ENCODE measurements at places on chromosomes 13 and 19.

- peak; percentile 52 for DNase-seq
Measured at GRCh38 chr19:50377051-50377461, 799 bp downstream of the NR1H2 start.

DNA sequence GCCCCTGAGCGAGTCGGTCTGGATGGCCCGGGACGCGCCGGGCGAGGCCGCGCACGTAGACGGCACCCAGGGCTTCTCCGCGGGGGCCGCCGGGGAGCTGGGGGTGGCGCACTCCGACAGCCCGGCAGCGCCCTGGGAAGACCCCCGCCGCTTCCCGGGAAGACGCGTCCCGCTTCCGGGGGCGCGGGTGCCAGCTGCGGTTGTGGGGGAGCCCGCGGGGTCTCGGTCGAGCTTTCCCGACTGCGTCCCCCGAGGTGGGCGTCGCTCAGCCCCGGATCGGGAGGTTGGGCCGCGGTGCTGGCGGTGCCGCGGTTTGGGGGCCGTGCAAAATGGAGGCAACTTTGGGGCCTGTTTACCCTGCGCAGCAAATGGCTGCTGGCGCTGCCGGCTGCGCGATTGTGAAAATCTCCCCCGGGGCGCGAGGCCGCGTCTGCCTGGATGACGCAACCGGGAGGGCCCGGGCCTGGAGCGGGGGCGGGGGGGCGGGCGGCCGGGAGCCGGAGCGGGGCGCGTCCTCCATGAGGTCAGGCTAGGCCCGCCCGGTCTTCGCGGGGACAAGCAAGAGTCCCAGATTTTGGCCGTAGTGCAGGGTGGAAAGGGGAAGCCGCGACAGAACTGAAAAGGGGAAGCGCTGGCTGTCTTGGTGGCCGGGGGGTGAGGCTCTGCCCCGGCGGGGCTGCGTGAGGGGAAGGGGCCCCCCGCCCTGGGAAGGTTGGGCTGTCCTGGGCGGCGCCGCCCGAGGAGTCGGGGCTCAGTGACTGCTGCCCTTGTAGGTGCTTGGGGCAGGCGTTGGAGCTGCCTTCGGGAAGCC is 11.3 kb downstream of the PEAK3 start:
- peak; percentile 77 for DNase-seq

DNA sequence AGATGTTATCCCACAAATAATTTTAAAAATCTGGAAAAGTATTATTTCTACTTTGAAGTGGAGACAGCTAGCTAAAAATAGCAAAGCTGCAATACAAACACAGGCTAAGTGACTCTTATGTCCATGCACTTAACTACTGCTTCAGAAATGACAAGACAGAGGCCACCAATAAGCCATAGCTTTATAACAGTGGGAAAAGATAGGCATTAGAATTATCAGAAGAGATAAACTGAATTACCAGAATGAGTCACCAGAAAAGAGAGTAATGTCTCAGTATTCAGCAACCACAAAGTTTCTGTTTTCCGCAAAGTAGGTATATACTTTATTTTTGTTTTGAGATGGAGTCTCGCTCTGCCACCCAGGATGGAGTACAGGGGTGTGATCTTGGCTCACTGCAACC is 17.1 kb downstream of the CLN5 start:
- DNase-seq, result peak; percentile 78

DNA sequence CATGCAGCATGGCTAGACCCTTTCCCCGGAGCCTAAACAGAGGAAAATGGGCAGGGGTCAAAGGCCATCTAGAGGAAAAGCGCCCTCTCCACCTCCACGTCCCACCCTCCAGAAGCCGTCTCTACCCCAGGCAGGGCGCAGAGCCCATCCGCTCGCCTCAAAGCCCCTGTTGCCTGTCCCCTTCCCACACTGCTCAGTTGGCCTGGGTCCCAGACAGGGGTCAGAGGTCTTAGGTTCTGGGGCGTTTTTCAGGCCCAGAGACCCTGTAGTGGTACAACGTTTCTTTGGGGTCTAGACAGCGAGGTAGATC is 285 bp downstream of the TMEM143 start:
- no peak for DNase-seq

- DNase-seq, result no peak
Measured at GRCh38 chr19:2413629-2414028, 13.8 kb downstream of the TIMM13 start.

GRCh38 chr19:35755131-35755549 is 1.7 kb downstream of the HSPB6 start:
- DNase-seq, result no peak

- DNase-seq, result no peak
Measured at GRCh38 chr13:24313439-24313838, 4.1 kb downstream of the C1QTNF9 start.

GRCh38 chr13:99305566-99305965 is 1.6 kb downstream of the GPR183 start:
- DNase-seq, result no peak

- DNase-seq, result no peak
Measured at GRCh38 chr13:75052616-75053015, 429.4 kb downstream of the TBC1D4 start.

DNA sequence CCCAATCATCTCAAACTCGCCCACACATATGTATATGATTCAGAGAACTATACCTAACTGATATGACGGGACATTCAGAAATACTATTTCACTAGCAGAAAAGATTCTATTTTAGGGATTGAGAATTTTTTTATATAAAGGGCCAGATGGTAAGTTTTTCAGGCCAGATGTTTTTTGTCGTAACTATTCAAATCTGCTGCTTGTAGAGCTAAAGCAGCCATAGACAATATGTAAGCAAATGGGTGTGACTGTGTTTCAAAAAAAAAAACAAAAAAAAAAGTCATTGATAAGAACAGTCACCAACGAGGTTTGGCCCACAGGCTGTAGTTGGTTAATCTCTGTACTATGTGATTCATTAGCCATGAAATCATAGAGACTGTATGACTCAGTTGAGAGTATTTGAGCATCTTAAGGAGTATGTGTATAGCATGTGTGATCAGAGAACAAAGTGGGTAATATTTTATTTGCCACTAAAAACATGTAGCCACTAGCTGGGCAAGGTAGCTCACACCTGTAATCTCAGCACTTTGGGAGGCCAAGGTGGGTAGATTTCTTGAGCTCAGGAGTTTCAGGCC is 2724.7 kb downstream of the PCDH9 start:
- DNase-seq, result no peak

GRCh38 chr19:8146877-8147581 is 2.4 kb downstream of the FBN3 start:
- DNase-seq, result no peak

- DNase-seq, result no peak
Measured at GRCh38 chr19:55646889-55647731, 902 bp upstream of the CCDC106 start.

- peak; percentile 86 for DNase-seq
Measured at GRCh38 chr19:14375055-14375581, 6.1 kb upstream of the ADGRE5 start.

DNA sequence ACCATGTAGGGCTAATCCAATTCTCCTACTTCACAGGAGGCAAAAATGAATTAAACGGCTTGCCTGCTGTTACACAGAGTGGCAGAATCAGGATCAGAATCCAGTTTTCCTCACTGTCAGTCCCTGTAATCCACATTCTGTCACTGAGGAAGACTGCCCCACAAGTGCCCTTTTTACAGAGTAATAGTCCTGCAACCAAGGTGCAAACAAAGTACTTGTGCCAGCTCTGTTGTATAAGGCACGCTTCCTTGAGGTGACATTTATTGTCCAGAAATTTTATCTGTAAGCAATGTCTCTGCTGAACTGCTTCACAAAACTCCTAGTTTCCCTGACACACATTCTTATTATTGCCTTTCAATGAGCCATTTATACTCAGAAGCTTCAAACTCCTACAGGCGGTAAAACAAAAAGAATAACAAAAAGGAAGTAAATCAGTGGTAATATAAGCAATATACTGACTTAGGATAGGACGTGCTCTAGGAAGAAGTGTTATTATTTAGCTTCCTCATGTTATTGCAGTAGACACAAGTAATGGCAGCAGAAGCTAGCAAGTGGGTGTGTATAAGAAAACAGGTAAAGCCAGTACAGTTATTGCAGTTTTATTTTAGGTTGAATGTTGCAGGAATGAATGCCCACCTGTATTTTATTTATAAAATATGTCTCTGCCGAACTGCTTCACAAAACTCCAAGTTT is 28.8 kb downstream of the SPRY2 start:
- no peak for DNase-seq

DNA sequence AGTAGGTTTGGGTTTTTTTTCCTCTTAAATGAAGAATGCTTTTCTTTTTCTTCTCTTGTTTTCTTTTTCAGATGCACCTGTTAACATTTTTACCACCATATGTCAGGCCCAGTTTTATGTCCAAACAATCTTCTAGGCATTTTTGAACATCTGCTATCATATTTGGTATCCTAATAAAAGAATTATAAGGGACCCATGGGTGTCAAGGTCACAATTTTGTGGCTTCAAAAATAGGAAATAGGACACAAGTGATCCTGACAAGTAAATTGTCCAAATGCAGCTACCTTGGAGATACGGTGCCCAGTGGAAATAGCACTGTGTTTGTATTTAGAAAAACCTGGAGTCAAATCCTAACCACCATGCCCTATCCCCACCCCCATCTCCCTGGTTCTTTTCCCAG is 270.3 kb downstream of the MZT1 start:
- DNase-seq, result no peak

DNA sequence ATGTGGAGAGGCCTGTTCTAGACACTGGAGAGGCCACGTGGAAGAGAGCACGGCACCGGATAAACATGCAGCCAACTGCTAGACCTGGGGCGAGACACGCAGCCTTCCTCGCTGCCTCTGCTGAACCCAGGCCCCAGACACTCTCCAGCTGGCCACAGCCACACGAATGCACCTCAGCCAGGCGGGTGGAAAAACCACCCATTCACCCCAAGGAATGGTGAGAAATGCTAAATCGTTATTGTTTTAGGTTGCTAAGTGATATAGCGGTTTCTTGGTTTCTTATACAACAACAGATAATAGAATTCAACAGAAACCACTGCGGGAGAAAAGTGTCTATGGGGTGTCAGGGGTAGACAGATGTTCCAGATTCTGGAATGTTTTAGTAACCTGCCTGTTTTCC is 52.5 kb downstream of the STK24 start:
- DNase-seq, result no peak

Data from activated CD4-positive, alpha-beta T cell treated with anti-CD3 and anti-CD28 coated beads, Interleukin-10, Interleukin-2, amounts not matched to agents 100 ng/mL and 50 ng/mL, durations not matched to agents 16 hours and 8 hours (primary cell).